ENCODE measurements at places on chromosomes 3 and 15. TPM values are rescaled to one million over a fixed set of nuclear protein-coding genes. Genes with fewer than 3 reads are reported as not detected.

SCAMP5 gene
- total RNA-seq = 24.9 TPM

- no peak overlapping the region for H3K27ac ChIP-seq
- no peak overlapping the region for H3K4me3 ChIP-seq
- H3K36me3 ChIP-seq = no peaks in the 10 kb centered on the region
- H3K27me3 ChIP-seq = no peaks in the 10 kb centered on the region
Observed at GRCh38 chr3:155712008-155712407, 32.9 kb downstream of the PLCH1 start.

DNA sequence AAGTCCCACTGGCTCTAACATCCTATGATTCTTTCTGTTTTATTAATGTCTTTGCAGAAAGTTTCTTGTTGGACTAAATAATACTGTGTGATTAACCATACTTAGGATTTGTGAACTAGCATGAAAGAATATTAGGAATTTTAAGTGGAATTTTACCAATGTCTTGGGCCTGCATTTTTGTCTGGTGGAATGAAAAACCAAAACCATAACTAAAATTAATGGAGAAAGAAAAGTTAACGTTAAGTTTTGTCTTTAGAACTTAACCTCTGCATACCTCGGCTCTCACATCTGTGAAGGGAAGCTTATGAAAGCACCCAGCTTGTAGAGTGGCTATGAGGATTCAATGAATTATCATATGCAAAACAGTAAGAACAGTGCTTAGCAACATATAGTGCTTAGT, 6.5 kb downstream of the FBN1 start:
- no peaks in the 10 kb centered on the region for H3K4me1 ChIP-seq
- H3K36me3 ChIP-seq = no peaks in the 10 kb centered on the region
- DNase-seq = no peak
- no peak overlapping the region for H3K27ac ChIP-seq
- H3K4me3 ChIP-seq = no peak overlapping the region

DNA sequence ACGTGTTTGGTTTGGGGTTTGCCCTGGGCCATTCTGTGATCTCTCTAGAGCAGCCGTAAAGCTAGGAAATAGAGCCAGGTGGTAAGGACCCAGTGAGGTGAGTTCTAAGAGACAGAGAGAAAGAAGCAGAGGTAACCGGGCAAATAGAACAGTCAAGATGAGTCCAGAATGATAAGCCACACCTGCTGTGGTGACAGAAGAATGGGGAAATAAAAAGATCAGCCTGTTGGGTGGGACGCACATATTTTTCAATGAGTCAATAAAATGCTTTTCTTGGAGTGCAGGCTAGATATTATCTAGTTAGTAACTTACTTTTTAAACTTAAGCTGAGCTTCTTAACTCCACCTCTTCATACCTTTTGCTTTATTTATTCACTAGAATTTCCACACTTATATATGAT, 135.0 kb downstream of the NFKBIZ start:
- H3K27me3 ChIP-seq = no peaks in the 10 kb centered on the region
- no peak overlapping the region for H3K4me3 ChIP-seq
- no peaks in the 10 kb centered on the region for H3K4me1 ChIP-seq
- no peak for DNase-seq

DNA sequence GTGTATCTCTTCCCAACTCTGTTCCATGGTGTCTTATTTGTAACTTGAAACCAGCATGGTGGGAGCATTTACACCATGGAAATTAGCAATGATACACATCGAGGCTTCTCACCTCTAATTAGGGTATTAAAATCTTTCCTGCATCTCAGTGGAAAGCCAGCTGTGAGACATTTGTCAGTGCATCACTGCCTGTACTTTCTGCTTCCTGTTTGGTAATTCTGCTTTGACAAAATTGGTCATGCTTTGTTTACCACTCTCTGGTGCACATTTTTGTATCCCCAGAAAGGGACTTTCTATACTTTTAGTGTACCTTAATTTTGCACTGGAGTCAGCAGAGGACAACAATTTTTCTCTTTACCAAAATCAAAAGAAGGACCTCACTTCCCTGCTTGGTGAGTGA, 402.1 kb downstream of the PDCD6IP start:
- no peaks in the 10 kb centered on the region for H3K27me3 ChIP-seq
- no peak overlapping the region for H3K27ac ChIP-seq
- no peak for DNase-seq
- no peak overlapping the region for H3K4me3 ChIP-seq
- no peaks in the 10 kb centered on the region for H3K4me1 ChIP-seq

- H3K4me1 ChIP-seq = no peaks in the 10 kb centered on the region
Observed at GRCh38 chr3:39021029-39021428, 30.7 kb downstream of the SCN11A start.

- no peaks in the 10 kb centered on the region for H3K27me3 ChIP-seq
- H3K4me3 ChIP-seq = no peak overlapping the region
Observed at GRCh38 chr15:85475317-85475701, 94.9 kb downstream of the AKAP13 start.

DNA sequence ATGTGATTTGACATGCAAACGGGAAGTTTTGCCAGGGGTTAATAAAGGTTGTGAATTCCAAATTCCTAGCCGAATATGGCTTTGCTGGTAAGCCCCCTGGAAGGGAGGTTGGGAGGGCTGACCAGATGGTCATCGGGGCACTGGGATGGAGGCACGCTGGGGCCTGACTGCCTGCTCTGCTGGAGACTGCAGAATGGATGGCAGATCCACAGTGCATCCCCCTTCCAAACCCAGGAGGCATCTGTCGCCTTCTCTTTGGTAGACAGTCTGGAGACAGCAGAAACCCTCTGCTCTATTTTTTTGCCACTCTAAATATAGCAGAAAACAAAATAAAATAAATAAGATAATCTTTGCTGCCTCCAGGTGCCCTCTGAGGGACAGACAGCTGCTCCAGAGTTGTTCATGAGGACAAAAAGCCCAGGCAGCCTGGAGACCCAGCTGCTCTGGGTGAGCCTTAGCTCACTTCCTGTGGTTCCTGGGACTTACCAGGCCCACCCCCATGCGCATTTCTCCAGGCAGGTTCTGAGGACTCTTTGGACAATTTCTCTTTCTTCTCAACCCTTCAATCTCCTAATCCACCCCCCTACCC, 6.1 kb upstream of the SPTBN5 start:
- peaks cover 2% of the 10 kb centered on the region for H3K4me1 ChIP-seq
- no peak for DNase-seq
- no peak overlapping the region for H3K4me3 ChIP-seq
- H3K36me3 ChIP-seq = peaks cover 4% of the 10 kb centered on the region
- H3K27ac ChIP-seq = no peak overlapping the region

- H3K4me3 ChIP-seq = no peak overlapping the region
- no peaks in the 10 kb centered on the region for H3K4me1 ChIP-seq
- H3K27me3 ChIP-seq = no peaks in the 10 kb centered on the region
Observed at GRCh38 chr3:143825513-143825912, 22.8 kb downstream of the SLC9A9 start.

ASB7 gene
- 17.8 TPM for total RNA-seq

- H3K36me3 ChIP-seq = no peaks in the 10 kb centered on the region
- DNase-seq = no peak
- no peak overlapping the region for H3K27ac ChIP-seq
- H3K27me3 ChIP-seq = no peaks in the 10 kb centered on the region
- H3K4me1 ChIP-seq = no peaks in the 10 kb centered on the region
Observed at GRCh38 chr3:161500068-161500796, 3.6 kb downstream of the OTOL1 start.

ADAMTS17 gene
- 4.2 TPM for total RNA-seq

DNA sequence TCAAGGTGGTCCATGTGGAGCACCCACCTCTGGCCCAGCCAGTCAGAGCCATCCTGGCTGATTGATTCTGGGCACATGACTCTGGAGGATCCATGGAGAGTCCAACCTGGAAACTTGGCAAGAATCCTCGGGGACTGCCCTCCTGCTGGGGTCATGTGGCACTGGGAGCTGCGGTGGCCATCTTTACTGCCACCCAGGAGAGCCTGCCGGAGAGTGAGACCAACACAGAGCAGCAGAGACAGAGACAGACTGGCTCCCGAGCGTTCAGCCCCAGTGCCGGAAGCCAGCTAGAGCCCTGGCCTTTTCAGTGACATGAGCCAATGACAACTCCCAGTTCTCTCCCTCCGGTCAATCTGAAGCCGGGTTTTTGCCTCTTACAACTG, 11.5 kb upstream of the GATA2 start:
- no peak for DNase-seq
- H3K27ac ChIP-seq = no peak overlapping the region
- H3K4me3 ChIP-seq = no peak overlapping the region
- no peaks in the 10 kb centered on the region for H3K4me1 ChIP-seq
- H3K36me3 ChIP-seq = no peaks in the 10 kb centered on the region
